Caudate nucleus (tissue), 63 donors: ENCODE measurements at places on chromosomes 7 and 10.

DNA sequence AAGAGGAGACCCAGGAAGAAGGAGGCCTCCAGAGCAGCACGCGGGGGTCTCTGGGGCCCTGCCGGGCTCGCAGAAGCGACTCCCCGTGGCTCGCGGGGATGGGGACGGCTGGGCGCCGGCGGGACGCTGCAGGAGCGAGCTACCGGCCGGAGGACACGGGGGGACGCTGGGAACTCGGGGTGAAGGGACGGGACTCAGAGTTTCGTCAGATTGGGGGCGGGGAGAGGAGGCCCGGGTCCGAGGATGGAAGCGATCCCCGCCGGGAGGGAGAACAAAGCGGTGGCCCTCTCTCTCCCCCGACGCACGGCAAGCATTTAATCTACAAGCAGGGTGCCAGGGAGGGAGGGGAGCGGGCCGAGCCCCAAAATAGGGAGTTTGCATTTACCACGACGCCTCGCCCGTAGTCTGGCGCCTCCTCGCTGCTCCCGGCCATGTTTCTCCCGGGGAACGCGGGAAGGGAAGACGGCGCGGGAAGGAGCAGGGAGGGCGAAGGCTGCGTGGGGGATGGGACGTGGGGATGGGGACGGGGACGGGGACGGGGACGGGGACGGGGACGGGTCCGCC lies at the start of gene PRTFDC1:
Gene PRTFDC1 (minus strand): TSS at position 464 of the 564 bp plus-strand sequence. CDS start 31 bp downstream, at position 433.
- DNase-seq = peak; percentile 63

GRCh38 chr7:93799750-93800357 lies 90.7 kb downstream of the TFPI2 start:
- no peak for DNase-seq

- no peak for DNase-seq
These were observed 532.5 kb downstream of the GRM8 start for GRCh38 chr7:126720232-126720631.

DNA sequence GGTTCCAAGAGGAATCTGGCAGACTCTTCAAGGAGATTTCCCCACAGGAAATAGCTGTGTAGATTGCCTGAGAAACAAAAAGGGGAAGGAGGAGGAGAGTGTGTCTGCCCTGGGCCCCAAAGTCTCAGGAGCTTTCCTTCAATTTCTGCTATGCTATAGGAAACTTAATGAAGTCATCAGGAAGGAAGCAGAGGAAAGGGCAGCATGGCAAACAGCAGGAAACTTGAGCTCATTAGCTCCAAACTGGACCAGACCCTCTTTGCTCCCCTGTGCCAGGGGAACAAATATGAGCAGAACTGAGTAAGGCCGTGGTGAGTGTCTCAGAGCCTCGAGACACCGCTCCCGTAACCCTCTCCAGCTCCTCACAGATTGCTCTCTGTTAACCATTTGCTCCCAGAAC lies 4.8 kb upstream of the KCNIP2 start:
- no peak for DNase-seq
